ENCODE measurements at places on chromosomes 3 and 15.

DNA sequence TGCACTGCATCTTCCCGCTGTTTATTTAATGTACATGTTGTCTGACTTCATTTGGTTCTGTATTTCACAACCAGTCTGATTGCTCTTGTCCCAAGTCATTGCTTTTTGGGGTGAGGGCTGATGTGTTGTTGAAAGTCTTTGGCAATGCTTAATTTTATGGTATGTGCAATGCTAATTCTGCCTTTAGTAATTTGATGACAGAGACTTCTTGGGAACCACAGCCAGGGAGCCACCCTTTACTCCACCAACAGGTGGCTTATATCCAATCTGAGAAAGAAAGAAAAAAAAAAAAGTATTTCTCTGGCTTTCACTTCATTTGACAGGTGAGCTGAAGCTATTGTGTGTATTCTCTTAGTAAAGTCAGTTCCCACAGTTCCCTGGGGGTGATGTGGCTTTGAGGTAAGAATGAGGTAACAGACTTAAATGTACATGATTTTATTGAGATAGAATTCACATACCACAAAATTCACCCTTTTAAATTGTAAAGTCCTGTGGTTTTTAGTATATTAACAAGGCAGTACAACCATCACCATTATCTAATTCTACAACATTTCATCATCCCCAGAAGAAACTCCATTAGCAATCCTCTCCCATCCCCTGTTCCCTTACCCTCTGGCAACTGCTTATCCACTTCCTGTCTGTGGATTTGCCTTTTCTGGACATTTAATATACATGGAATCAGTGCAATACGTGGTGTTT, 97.3 kb downstream of the SLCO3A1 start:
- no peak for DNase-seq

DNA sequence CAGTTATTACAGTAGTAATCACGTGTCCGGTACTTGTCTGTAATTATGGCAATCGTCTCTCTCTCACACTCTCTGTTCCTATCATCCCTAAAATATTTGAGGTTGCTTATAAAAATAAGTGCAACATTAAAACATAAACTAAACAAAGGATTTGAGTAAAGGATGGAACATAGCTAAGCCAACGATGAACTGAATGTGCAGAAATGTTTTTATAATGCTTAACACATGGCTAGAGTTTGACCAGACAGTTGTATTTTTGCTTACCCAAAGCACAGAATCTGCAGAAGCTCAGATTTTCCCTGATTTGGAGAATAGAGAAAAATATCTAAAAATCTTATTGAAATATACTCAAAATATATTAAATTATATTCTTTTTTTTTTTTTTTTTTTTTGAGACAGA, 1030.9 kb downstream of the NAALADL2 start:
- DNase-seq: no peak

DNA sequence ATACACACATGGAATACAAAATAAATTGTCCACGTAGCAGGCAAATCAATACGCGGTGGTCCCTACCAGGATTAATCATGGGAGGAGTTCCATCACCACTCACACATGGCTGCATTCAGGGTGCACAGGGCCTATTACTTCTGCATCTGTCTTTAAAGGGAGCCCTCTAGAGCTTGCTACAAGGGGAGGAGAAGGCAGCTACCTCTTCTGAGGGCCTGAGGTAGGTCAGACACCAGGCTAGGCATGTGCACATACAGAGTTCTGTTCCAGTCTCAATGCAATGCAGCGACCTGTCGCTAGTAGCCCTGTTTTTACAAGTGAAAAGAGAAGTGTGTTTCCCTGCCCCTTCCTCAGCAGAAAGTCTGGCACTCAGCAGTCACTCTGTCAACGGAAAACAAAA, 102.7 kb downstream of the ROBO2 start:
- no peak for DNase-seq

- DNase-seq: no peak
Observed at GRCh38 chr3:10772271-10773161, 43.5 kb upstream of the SLC6A11 start.

GRCh38 chr15:94682171-94682570, 450.8 kb downstream of the MCTP2 start:
- DNase-seq: no peak
